A549 (cell line): ENCODE measurements at places on chromosomes 5 and 9. TPM values are rescaled to one million over a fixed set of nuclear protein-coding genes. Genes with fewer than 3 reads are reported as not detected.

DNA sequence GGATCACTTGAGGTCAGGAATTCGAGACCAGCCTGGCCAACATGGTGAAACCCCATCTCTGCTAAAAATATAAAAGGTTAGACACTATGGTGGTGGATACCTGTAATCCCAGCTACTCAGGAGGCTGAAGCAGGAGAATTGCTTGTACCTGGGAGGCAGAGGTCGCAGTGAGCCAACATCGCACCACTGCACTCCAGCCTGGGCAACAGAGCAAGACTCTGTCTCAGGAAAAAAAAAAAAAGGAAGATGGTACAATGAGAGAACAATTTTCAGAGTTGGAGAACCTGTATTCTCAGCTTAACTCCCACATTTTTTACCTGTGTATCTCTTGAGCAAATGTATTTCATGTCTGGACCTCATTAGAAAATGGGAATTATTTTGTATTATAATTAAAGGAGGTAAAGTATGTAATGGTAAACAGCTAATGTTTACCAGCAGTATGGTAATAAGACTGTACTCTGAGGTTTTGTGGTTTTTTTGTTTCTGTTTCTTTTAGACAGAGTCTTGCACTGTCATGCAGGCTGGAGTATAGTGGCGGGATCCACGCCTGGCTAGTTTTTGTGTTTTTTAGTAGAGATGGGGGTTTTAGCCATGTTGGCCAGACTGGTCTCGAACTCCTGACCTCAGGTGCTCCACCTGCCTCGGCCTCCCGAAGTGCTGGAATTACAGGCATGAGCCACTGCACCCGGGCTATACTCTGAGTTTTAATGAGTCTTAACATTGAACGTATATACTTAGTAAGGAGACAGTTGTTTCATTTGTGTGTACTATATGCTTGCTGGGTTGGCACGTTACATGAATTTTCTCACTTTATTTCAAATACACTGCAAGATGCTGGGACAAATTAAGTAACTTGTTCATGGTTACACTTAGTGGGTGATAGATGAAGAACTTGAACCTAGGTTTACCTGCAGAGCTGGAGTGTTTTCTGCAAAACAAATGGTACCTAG is 16.2 kb downstream of the UHRF2 start:
- no peak for DNase-seq

GRCh38 chr9:128838338-128838737 is 8.7 kb upstream of the SPOUT1 start:
- DNase-seq, result no peak

- no peak for DNase-seq
Measured at GRCh38 chr5:120037451-120037850, 408.1 kb downstream of the FAM170A start.

DNA sequence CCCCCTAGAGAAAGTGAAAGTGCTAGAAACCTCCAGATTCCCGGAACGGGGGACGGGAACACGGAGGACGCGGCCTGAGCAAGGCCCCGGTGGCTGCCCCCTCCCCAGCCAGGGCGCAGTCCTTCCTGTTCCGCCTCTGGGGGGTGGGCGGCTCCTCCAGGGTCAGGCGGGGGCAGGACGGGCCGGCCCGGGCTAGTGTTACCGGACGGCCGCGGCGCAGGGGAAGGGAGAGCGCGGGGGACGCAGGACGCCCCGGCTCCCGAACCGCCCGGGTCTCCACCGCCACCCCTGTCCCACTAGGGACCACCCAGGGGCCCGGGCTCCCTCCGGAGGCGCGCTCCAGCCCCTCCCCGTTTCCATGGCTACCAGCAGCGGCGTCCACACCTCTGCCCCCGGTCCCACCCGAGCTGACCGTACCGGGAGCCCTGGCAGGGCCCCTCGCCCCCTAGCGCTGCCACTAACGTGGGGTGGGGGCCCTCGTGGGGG is 579 bp downstream of the SLC12A7 start:
- peak; percentile 22 for DNase-seq

The C9orf40 gene
- 11.7 to 14.4 TPM (median 13.6 TPM) in 3 replicates for polyA plus RNA-seq

The ANKRD20A1 gene
- 0.14 to 0.51 TPM (median 0.25 TPM) in 3 replicates for polyA plus RNA-seq
